Gastrocnemius medialis (tissue), 4 donors: ENCODE measurements at places on chromosomes 11 and 22. TPM values are rescaled to one million over a fixed set of nuclear protein-coding genes. Genes with fewer than 3 reads are reported as not detected.

DNA sequence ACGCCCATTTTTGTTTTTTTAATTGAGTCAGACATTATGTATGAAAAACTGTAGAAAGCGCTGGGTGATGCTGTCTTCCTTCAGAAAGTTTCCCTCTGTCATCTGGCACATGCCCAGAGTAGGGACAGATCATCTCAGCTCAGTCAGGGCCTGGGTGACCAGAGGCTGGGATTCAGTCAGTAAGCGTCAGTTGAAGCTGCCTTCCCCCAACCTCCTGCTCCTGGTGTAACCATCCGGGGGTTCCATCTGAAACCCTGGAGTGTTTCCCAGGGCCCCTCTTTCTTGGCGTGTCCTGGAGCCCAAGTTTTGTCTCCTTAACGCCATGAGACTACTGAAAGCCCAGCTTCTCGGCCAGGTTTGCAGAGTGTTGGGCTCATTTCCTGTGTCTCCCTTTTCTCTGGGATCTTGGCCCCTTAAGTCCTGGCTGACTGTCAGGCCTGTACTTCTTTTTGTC is 10.7 kb downstream of the PPFIA1 start:
- no peaks in the 10 kb centered on the region for H3K27me3 ChIP-seq
- peak overlapping the region; percentile 13 for H3K27ac ChIP-seq
- H3K4me3 ChIP-seq: no peak overlapping the region
- H3K4me1 ChIP-seq: peaks cover 18% of the 10 kb centered on the region

DNA sequence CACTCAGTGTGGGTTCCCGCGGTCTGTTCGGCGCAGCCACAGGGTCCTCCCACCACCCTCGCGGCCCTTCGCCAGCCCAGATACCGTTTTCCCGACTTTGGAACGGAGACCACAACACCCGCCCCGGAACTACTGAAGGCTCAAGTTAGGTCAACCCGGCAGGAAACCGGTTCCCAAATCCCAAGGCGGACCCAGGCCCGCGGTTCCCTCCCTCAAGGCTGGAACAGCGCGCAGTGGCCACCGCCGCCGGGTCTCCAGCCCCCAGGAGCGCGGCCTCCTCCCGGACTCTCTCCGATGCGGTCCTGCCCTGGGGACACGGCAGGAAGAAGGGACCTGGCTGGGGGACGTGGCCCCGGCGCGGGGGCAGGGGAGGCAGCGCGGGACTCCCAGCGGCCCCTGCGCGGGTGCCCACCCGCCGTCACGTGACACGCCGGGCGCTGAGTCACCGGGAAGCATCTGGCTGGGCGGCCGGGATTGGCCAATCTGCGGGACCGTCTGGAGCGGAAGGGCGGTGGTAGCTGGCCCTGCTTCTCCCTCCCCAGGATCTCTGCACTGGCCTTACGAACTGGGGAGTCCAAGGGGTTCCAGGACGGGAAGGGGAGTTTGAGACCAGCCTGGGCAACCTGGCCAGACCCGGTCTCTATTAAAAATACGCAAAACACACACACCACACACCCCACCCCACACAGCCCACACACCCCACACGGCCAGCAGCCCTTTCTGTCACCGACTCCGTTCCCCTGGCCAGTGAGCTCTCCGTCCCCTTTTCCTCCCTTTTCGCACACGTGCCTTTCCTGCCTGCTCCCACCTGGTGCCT is 21.5 kb upstream of the MALAT1 start:
- H3K4me1 ChIP-seq: peaks cover 61% of the 10 kb centered on the region
- H3K27ac ChIP-seq: peak overlapping the region; percentile 100
- H3K4me3 ChIP-seq: peak overlapping the region; percentile 79
- no peaks in the 10 kb centered on the region for H3K36me3 ChIP-seq
- no peaks in the 10 kb centered on the region for H3K27me3 ChIP-seq

DNA sequence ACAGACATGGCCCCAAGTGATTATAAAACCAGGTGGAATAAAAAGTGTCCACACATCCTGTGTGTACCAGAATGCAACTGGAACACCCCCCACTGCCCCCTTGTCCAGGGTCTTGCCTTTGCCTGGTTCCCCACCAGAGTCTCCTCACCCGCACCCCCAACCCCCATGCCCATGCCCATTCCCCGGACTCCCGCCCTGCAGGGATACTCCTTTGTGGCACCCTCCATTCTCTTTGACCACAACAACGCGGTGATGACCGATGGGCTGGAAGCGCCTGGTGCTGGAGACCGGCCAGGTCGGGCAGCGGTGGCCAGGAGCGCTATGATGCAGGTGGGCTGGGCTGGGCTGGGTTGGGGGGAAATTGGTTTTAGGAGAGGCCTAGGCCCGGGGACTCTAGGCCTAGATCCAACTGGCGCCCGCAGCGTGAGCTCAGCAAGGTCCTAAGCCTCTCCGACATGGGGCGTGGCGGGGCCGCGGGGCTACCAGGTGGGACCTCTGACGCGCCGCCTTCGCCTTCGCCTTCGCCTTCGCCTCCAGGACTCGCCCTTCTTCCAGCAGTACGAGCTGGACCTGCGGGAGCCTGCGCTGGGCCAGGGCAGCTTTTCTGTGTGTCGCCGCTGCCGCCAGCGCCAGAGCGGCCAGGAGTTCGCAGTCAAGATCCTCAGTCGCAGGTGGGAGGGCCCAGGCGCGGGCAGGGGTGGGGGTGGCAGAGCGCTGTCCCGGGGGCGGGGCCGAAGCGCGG is 9.1 kb downstream of the RPS6KA4 start:
- H3K27me3 ChIP-seq: no peaks in the 10 kb centered on the region
- peaks cover 48% of the 10 kb centered on the region for H3K36me3 ChIP-seq
- no peaks in the 10 kb centered on the region for H3K4me1 ChIP-seq
- DNase-seq: no peak

- no peaks in the 10 kb centered on the region for H3K36me3 ChIP-seq
- peak; percentile 10 for DNase-seq
- H3K27me3 ChIP-seq: no peaks in the 10 kb centered on the region
Observed at GRCh38 chr11:70568035-70568813, 169.9 kb downstream of the CTTN start.

DNA sequence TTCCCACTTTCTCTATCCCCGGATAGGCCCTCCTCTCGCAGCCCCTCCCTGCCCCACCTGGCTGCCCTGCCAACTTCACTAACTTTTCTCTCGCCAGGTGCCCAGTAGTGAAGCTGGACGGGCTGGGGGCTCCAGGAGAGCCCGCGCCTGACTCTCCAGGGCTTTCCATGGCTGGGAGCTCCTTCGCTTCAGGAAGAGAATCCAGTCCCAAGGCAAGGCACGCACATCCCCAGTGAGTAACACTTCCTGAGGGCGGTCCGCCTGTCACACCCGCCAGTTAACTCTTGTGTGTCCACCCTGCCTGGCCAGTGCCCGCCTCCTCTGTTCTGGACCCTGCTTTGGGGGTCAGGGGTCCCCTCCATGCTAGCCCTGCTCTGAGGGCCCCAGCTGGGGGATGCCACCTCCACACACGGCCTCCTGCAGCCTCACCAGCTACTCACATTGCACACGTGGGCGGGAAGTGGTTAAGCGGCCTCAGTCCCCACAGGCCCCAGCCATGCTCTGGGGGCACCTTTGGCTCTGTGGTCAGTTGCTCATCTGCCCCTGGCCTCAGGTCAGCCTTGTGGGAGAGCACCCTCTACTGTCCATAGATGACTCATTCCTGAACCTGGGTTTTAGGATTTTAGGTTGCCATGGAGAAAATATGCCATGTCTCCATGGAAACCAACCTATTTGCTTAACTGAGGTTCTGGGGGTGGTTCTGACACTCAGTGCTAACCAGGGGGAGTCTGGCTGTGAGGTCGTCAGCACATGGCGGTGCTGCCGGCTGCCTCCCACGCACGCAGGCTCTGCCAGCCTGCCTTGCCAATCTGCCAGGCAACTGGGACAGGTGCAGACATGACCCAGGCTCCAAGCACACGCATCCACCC is at the start of gene RIN1:
RIN1 (minus strand) TSS at position 201 of the 869 bp plus-strand sequence; CDS start at position 169, 32 bp downstream.
- peak; percentile 70 for DNase-seq
- H3K4me3 ChIP-seq: peak within 1 kb of the TSS; percentile 57
- H3K36me3 ChIP-seq: peaks cover 32% of the 10 kb centered on the region
- peak within 1 kb of the TSS; percentile 79 for H3K27ac ChIP-seq
- no peaks in the 10 kb centered on the region for H3K27me3 ChIP-seq

The CCDC87 gene
- total RNA-seq: 0.41 TPM
